Heart right ventricle (tissue), 16 donors: ENCODE measurements at places on chromosomes 1 and 21. TPM values are rescaled to one million over a fixed set of nuclear protein-coding genes. Genes with fewer than 3 reads are reported as not detected.

GRCh38 chr1:109649491-109649914, 6.4 kb upstream of the GSTM4 start:
- no peaks in the 10 kb centered on the region for H3K27me3 ChIP-seq
- no peak for DNase-seq
- H3K36me3 ChIP-seq = no peaks in the 10 kb centered on the region
- H3K27ac ChIP-seq = no peak overlapping the region

- no peaks in the 10 kb centered on the region for H3K4me1 ChIP-seq
- no peak overlapping the region for H3K4me3 ChIP-seq
- no peak overlapping the region for H3K27ac ChIP-seq
Observed at GRCh38 chr1:110787328-110788071, 85.4 kb upstream of the CD53 start.

DNA sequence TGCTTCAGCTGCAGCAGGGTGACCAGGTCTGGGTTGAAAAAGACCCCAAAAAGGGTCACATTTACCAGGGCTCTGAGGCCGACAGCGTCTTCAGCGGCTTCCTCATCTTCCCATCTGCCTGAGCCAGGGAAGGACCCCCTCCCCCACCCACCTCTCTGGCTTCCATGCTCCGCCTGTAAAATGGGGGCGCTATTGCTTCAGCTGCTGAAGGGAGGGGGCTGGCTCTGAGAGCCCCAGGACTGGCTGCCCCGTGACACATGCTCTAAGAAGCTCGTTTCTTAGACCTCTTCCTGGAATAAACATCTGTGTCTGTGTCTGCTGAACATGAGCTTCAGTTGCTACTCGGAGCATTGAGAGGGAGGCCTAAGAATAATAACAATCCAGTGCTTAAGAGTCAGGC, 2.9 kb downstream of the C1QA start:
- H3K4me1 ChIP-seq = no peaks in the 10 kb centered on the region
- H3K27ac ChIP-seq = no peak overlapping the region
- DNase-seq = no peak

Gene UHMK1
- polyA plus RNA-seq = 6.7 TPM

- H3K36me3 ChIP-seq = no peaks in the 10 kb centered on the region
- no peaks in the 10 kb centered on the region for H3K27me3 ChIP-seq
- no peak overlapping the region for H3K27ac ChIP-seq
- no peak overlapping the region for H3K4me3 ChIP-seq
- DNase-seq = no peak
Observed at GRCh38 chr1:245378311-245378722, 223.5 kb downstream of the KIF26B start.

GRCh38 chr1:41005876-41006275, 15.6 kb downstream of the SLFNL1 start:
- H3K36me3 ChIP-seq = peaks cover 8% of the 10 kb centered on the region
- H3K27ac ChIP-seq = no peak overlapping the region
- H3K4me1 ChIP-seq = peaks cover 7% of the 10 kb centered on the region
- no peak for DNase-seq

Gene IL20
- polyA plus RNA-seq = not detected

DNA sequence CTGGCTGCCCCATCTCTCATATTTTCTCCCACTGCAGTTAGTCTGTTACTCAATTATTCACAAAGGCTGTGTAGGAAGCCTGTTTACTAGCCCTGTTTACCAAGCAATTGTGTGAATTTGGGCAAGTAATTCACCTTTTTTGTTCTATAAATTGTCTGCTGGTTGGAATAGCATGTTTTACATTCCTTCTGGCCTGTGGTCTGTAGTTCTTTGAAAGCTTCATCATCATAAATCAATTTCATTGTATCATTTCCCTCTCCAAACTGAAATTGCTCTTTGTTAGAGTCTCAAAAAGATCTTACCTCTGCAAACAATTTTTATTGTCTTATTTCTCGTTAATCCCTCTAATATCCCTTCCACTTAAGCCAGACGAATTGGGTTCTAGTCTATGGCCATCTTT, 1059.5 kb upstream of the ADGRL4 start:
- DNase-seq = no peak
- no peaks in the 10 kb centered on the region for H3K4me1 ChIP-seq
- no peak overlapping the region for H3K4me3 ChIP-seq
- H3K27ac ChIP-seq = no peak overlapping the region
- H3K36me3 ChIP-seq = no peaks in the 10 kb centered on the region
- no peaks in the 10 kb centered on the region for H3K27me3 ChIP-seq

- no peak overlapping the region for H3K4me3 ChIP-seq
- peaks cover 7% of the 10 kb centered on the region for H3K4me1 ChIP-seq
- H3K27me3 ChIP-seq = no peaks in the 10 kb centered on the region
- no peak for DNase-seq
- no peaks in the 10 kb centered on the region for H3K36me3 ChIP-seq
Observed at GRCh38 chr21:32410291-32410690, 2.2 kb upstream of the EVA1C start.

DNA sequence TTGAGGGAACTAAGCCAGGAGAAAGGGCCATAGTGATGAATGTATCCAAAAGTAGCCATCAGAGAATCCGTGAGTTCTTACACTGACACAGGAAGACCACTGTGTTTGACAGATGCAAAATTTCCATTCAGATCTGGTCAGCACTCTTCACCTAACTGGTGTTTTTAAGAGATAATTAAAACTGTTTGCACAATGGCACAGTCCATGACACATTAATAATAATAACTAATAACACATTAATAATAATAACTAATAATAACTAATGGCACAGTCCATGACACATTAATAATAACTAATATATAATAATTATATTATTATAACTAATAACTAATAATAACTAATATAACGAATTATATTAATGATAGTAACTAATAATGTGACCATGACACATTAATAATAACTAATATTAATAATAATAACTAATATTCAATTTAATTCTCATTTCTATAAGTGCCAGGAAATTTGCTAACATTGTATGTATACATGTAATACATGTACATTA, 195.8 kb downstream of the RGS7 start:
- no peak for DNase-seq
- no peaks in the 10 kb centered on the region for H3K27me3 ChIP-seq

Gene LCE2B
- not detected for polyA plus RNA-seq
